ENCODE measurements at places on chromosomes 1 and 21.

GRCh38 chr1:143735764-143736461, 235.9 kb downstream of the FAM72C start:
- DNase-seq, result no peak

DNA sequence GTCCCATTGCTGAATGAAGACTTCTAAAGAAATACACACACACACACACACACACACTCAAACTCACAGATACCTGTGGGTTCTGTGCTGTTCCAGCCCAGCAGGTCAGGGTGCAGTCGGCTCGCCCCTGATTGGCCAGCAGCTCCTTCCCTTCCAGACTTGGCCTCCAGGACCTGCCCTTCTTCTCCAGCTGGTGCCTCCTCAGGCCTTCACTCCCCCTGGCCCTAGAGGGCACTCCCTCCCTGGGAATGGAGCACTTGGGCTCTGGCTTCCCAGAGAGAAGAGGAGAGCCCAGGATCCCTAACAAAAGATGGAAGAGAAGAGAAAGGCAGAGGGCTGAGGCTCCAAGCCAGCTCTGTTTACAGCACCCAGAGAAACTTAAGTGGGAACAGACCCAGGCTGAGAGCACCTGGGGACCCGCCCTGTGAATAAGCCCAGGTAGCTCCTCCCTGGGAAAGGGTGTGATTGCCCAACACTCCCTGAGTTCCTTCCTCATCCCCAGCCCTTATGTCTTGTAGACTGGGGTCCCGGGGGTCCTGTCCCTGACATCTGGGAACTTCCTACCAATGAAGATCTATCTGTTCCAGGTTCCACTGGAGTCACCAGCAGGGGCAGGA, at the start of gene PGLYRP3:
Gene PGLYRP3 (minus strand): TSS at position 383 of the 617 bp plus-strand sequence. CDS start 2,287 bp downstream, outside the sequence.
- DNase-seq, result no peak

- DNase-seq, result no peak
These were observed 1518.9 kb upstream of the B3GALT2 start for GRCh38 chr1:194705123-194705854.

GRCh38 chr1:12088607-12089006, 25.5 kb downstream of the TNFRSF8 start:
- no peak for DNase-seq

- DNase-seq, result no peak
These were observed 21.1 kb upstream of the GPR88 start for GRCh38 chr1:100516857-100517256.

GRCh38 chr1:52558941-52559340, 6.0 kb upstream of the TUT4 start:
- no peak for DNase-seq

GRCh38 chr1:64955097-64956009, 11.0 kb downstream of the JAK1 start:
- DNase-seq, result no peak

Measured in stimulated activated CD4-positive, alpha-beta T cell treated with anti-CD3 and anti-CD28 coated beads, Interleukin-15, amount 100 ng/mL, for 1 hour (primary cell).